ENCODE measurements at places on chromosomes 2 and 18.
A peak's percentile ranks its signal among the peaks of the same experiment; 100 is the strongest.

DNA sequence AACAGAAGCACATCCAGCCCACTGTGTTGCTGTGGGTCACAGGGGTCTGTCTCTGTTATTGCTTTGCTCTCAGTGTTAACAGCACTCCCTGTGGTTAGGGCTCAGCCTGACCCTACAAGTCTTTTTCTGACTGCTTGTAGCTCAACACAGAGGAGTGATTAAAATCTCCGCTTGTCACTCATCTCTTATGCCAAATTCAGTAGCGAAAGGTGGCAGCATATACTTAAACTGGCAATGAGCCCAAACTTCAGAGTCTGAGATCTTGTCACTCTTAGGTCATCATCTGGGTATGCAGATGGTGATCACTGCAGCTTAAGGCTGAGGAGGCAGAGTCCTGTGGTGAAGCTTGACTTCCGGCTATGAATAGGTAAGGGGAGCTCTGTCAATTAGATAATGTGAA, 63.3 kb upstream of the CSRNP3 start:
- DNase-seq = no peak

DNA sequence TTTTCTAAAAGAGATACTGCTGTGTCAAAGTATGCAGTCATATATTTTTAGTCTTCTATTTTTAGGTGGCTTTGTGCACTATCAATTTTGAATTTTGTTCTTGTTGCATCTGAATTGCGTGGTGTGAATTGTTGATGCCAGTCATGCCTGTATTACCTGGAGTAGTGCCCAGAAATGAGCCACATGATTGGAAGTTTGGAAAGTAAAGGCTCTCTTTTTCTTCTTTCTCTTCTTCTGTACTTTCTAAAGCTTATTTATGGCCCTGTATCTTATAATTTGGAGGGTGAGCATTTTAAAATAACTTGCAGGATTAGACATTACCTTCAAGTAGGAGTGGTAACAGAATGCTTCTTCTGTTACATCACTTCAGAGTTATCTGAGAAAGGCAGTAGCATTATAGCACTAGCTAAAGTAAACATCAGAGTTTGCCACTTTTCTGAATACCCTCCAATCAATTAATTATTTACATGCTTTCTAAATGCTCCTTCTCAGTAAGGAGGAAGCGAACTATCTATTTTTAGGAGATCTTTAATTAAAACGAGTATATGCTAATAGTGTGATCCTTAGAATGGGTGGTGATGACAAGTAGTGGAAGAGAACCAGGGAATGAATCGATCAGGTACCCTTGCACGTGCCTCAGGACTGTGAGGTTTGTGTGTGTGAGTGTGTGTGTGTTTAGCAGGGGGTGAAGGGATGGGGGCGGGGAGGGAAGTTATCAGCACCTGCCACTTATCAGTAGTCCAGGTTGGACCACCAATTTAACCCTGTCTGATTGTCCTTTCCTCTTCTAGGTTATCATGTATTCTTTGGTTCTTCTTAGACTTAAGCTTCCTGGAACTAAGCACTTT, 112.5 kb downstream of the MAP3K20 start:
- DNase-seq = no peak

GRCh38 chr18:23837591-23837990, 148.3 kb downstream of the LAMA3 start:
- DNase-seq = peak; percentile 62

- no peak for DNase-seq
These were observed 79.1 kb downstream of the PLCL1 start for GRCh38 chr2:197883354-197884032.

DNA sequence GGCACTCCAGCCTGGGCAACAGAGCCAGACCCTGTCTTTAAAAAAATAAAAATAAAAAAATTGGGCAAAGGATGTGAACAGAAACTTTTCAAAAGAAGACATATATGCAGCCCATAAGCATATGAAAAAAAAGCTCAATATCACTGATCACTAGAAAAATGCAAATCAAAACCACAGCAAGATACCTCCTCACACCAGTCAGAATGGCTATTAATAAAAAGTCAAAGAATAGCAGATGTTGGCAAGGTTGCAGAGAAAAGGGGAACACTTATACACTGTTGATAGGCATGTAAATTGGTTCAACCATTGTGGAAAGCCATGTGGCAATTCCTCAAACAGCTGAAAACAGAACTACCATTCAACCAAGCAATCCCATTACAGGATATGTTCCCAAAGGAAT, 204.1 kb upstream of the SRD5A2 start:
- DNase-seq = no peak

DNA sequence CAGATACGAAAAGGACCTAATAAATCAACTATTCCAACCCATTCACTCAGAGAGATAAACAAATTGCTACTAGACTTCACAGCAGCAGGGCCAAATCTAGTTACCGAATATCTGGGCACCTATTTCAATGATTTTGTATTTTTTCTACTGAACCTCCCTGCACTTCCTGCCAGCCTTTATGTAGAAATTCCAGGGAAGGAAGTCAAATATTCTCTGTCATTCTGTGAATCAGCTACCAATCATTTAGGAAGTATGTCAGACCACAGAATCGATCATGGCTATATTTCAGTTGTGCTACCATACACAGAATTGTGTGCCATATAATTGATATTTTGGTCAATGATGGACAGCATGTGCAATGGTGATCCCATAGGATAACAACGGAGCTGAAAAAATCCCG, 109.6 kb upstream of the SPOPL start:
- DNase-seq = no peak

- DNase-seq = no peak
These were observed 311.5 kb downstream of the CDH2 start for GRCh38 chr18:27865431-27865830.

GRCh38 chr18:45651275-45651674, 36.0 kb downstream of the SLC14A2 start:
- no peak for DNase-seq

DNA sequence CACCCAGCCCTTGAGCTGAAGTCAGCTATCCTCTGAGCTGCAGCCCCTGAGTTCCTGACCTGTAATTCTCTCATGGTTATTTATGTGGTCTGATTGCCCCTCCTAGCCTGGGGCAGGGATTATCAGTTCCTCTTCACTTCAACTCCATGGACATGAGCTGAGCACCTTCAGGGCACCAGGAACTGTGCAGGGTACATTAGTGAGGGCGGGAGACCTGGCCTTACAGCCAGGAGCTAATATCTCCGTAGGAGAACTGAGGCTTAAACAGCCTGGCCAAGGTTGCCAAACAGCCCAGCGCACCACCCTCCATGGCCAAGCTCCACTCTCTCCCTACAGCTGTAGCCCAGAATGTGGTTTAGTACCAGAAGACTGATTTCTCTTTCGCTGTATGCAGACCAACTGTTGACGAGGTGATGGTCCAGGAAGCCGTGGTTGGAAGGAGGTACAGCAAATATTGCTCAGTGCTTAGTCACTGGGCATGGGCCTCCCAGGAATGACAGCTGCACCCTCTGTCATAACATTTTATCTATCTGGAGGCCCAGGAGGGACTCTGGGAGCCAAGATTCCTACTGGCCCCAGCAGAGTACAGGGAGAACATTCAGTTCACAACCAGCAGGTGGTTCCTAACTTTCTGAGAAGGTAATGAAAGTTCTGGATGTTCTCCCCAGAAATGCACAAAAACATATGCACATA, 228.7 kb upstream of the SIX2 start:
- DNase-seq = peak; percentile 96

GRCh38 chr2:27069436-27069835, 2.0 kb downstream of the OST4 start:
- DNase-seq = no peak

GRCh38 chr2:11154016-11154922, 998 bp upstream of the SLC66A3 start:
- no peak for DNase-seq

- no peak for DNase-seq
These were observed 35.4 kb downstream of the MRPL35 start for GRCh38 chr2:86234563-86235131.

DNA sequence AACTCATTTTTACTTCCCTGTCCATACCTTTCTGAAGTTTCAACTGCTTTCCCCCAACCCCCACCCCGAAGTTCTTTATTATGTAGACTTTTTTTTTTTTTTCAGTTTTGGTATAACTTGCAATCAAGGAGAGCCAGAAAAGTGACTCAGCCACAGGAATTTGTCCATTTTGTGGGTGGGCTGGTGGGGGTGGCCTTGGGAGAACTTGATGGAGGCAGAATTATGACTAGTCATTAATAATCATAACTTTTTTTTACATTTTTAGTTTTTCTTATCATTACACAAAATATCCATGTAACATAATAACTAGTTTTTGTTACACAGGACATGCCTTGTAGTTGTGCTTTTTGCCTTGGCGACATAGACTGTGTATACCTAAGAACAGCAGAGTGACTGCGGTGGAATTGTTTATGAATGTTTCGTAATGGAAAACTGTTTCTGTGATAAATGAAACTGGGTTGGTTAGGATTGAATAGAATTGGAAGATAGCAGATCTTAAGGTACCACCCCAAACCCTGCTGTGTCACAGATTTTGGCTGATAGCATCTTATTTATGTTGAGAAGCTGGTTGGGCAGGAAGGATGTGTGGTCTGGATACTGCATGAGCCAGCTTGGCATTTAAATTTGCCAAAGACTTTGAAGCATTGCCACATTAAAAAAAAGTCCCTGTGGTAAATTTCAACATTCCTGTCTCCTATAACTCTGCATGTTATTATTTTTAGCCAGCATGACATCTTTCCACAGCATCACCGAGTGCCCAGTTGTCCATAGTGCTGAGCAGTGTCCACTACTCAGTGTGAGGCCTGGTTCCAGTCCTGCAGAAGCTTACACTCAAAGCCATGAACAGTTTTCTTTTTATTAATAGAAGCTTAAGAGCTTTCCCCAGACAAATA, 30.7 kb downstream of the LYPD6B start:
- peak; percentile 82 for DNase-seq

DNA sequence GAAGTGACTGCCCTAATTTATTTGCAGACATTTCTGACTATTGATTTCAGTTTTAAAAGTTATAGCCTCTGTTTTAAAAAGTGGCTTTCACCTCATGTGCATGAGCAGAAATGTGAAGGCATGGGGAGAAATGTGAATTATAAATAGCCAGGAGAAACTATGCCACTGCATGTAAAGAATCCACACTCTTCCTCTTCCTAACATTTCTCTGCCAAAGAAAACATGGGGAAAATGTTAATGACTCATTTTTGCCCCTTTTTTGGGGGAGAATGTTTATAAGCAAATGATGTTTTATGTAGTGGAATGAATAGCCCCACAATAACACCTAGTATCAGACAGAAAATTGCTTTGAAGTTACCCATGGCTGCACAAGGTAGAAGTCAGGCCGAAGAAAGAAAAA, 249.0 kb upstream of the TANK start:
- no peak for DNase-seq

GRCh38 chr2:62362561-62362960, 143.4 kb downstream of the TMEM17 start:
- no peak for DNase-seq

DNA sequence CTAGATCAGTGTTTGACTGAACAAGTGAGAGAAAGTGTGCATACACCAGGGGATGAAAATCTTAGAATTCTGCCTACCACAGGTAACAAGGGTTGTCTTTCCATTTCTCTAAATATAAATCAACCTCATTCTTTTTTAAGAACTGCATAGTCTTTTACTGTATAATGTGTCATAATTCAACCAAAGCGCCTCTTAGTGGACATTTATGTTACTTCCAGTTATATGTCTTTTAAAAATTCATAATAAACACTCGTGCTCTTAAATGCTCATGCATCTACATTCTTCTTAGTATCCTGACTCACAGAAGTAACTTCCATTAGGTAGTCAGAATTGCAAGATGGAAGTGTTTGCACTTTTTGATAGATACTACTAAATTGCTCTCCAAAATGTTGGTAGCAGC, 76.2 kb downstream of the CHRNA1 start:
- no peak for DNase-seq

GRCh38 chr2:30022444-30023071, 101.2 kb upstream of the ALK start:
- no peak for DNase-seq

DNA sequence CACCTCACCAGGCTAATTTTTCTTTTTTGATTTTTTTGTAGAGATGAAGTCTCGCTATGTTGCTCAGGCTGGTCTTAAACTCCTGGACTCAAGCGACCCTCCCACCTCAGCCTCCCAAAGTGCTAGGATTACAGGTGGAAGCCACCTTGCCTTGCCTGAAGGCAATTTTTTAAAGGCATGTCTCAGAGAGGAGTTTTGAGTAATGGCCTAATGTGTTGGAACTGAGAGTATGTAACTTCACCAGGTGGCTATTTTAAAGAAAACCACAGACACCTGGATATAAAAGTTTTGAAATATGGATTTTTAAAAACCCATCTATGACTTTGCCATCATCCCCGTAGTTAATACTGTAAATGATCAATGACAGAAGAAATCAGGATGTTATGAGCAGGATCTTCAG, 119.8 kb upstream of the ATP8B1 start:
- no peak for DNase-seq

- DNase-seq = no peak
These were observed 498.5 kb downstream of the DPP10 start for GRCh38 chr2:114940785-114941458.

DNA sequence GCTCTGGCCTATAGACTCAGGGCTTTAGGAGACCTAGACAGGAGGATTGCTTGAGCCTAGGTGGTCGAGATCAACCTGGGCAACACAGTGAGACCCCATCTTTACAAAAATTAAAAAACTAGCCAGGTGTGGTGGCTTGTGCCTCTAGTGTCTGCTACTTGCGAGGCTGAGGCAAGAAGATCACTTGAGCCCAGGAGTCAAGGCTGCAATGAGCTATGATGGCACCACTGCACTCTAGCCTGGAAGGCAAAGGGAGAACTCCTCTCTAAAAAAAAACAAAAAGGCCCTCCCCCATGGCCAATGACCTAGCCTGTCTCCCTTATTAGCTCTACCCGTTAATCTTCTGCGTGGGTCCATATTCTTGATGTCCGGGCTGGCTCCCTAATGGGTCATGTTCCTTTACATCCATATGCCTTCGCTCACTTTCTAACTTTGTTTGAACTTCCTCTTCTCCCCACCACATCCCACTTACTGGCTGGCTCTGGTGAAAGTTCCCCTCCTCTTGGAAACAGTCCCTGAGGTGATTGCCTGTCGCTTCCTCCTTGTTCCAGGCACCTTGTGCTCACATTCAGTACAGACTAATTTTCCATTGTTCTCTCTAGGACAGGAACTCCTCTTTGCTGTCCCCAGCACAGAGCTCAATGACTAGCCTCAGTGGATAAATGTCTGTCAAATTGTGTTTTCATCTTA, 103.0 kb downstream of the AFF3 start:
- no peak for DNase-seq

DNA sequence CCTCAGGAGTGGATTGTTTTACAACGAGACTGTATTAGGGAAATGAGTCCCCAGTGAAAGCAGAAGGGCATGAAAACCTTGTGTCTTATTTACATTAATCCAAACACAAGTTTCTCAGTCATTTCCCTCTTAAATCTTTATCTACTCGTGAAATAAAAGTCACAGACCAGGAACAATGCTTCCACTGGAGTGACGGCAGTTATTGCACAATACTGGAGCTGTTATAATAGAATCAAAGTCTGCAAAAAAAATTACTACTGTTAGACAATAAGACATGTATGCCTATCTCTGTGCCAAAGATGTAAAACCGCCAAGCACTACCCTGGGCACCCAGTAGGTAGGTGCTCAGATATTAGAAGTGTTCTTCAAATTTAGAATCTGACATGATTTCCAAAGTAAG, 375.5 kb downstream of the ZNF521 start:
- DNase-seq = no peak

- DNase-seq = no peak
These were observed 209.6 kb downstream of the TWIST2 start for GRCh38 chr2:239057533-239057932.

Data from AG09309 (cell line).